ENCODE measurements at places on chromosomes 5 and 9.

DNA sequence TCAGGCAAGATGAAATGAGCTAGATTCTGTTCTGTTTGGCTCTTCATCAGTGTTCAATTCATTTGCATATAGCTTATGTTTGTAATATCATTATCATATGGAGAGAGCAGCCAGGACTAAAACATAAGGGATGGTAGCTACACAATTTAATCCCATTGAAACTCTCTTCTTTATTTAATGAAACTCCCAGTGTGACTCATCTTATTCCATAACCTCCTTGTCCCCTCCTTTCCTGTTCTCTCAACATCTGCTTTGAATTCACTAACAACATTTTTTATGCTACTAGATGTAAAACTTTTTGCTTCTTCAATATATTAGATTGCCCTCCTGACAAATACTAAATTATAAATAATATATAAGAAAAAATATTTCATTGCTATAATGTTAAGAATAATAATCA, 1823.4 kb downstream of the MAT2B start:
- no peaks in the 10 kb centered on the region for H3K36me3 ChIP-seq
- ATAC-seq: no peak
- no peak overlapping the region for H3K4me3 ChIP-seq
- no peaks in the 10 kb centered on the region for H3K4me1 ChIP-seq
- H3K27ac ChIP-seq: no peak overlapping the region

DNA sequence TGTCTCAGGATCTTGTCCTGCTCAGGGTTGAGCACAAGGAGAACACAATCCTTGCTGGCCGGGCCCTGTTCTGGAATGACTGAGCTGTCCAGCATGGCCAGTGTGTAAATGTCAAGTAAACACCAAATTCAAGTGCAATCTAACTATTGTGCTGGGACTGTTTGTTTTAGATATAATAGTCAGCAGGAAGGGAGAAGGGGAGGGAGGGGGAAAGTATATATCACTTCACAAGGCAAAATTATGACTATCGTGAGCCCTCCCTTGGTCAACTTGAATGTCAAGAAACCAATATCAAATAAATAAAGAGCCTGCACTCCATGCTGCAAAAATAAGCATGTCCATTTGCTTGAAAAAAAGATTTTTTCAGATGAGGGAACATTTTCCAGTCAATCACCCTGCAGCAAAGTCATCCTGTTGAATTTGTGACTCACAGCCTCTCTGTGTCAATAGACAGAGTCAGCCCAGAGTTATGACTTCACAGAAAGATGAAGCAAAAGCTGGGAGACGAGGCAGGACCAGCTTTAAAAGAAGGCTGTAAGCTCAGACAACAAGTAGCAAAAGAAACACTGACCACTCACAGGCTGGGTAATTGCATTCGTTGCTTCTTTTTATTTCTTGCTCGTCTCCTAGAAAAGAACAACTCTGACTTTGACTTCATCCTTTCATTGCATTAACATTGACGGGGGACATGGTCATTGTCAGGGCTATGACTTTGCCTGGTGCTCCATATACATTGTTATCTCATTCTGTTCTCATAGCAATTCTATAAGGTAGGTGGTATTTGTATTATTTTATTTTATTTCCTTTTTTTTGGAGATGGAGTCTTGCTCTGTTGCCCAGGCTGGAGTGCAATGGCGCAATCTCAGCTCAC, 15.3 kb upstream of the KLF4 start:
- H3K4me1 ChIP-seq: peaks cover 2% of the 10 kb centered on the region
- ATAC-seq: peak; percentile 88
- H3K36me3 ChIP-seq: no peaks in the 10 kb centered on the region

GRCh38 chr5:8320244-8320643, 451.3 kb downstream of the MTRR start:
- no peak overlapping the region for H3K27ac ChIP-seq
- H3K36me3 ChIP-seq: no peaks in the 10 kb centered on the region
- H3K4me3 ChIP-seq: no peak overlapping the region
- H3K4me1 ChIP-seq: no peaks in the 10 kb centered on the region

GRCh38 chr5:38202741-38203140, 55.6 kb upstream of the EGFLAM start:
- no peaks in the 10 kb centered on the region for H3K4me1 ChIP-seq
- peaks cover 9% of the 10 kb centered on the region for H3K27me3 ChIP-seq
- no peaks in the 10 kb centered on the region for H3K36me3 ChIP-seq
- no peak overlapping the region for H3K27ac ChIP-seq
- H3K4me3 ChIP-seq: no peak overlapping the region

DNA sequence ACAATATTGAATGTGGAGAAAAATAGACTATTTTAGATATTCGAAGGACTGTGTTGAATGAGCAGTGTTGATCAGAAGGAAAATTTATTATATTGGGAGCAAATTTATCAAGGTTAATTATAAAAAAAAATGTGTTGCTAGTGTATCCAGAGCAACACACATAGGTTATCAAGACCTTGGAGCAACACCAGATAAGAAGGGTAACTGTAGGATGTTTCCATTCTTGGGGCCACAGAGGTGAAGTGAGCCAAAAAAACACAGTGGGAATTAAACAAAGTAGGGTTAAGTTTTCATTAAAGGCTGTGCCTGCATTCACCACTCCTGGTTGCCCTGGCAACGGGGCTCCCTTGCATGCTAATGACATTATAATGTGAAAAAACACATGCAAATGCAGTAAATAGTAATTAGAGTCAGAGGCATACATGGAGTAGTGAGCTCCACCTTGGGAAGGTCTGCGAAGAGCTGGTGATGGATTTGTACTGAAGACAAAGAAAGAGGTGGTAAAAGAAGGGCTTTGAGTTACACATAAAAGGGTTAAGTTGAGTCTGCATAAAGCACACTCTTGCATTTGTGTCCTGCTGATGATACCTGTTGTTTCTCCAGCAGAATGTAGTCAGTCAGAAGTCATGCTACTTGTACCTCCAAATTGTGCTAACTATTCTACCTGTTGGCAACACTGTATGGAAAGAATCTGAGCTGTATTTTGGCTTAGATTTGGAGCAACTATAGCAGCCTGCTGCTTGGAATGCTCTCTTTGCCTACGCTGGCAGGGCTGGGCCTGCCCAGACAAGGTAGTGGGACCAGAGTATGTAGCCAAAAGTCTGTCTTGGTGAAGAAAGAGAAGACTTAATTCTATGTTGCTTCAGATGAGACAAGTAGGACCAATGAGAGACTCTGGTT, 59.6 kb downstream of the ATG10 start:
- no peaks in the 10 kb centered on the region for H3K36me3 ChIP-seq
- no peaks in the 10 kb centered on the region for H3K27me3 ChIP-seq
- ATAC-seq: no peak
- H3K27ac ChIP-seq: no peak overlapping the region

GRCh38 chr5:169433221-169433651, 132.3 kb upstream of the SLIT3 start:
- no peaks in the 10 kb centered on the region for H3K36me3 ChIP-seq
- H3K4me1 ChIP-seq: no peaks in the 10 kb centered on the region
- no peak overlapping the region for H3K4me3 ChIP-seq
- ATAC-seq: no peak
- no peaks in the 10 kb centered on the region for H3K27me3 ChIP-seq
- H3K27ac ChIP-seq: no peak overlapping the region

- no peak overlapping the region for H3K4me3 ChIP-seq
- no peaks in the 10 kb centered on the region for H3K4me1 ChIP-seq
- ATAC-seq: no peak
Observed at GRCh38 chr9:88358723-88359122, 29.5 kb upstream of the SPIN1 start.

DNA sequence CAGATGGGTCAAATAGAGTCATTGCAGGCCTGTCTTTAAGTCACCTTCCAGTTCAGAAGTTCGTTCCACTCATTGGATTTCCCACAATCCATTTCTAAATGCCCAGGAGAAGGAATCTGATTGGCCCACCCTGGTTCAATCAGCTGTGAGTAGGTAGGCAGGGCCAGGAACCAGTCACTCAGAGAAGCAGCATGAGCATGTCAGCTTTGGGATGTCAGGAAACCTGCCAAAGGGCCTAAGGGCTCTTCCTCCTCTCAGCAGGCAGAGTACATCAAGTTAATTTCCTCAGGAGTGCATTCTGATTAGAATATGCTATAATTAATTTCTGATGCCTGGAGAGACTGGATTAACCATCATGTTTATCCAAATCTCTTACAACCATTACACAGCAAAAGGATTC, 412.9 kb upstream of the CCNH start:
- H3K27me3 ChIP-seq: no peaks in the 10 kb centered on the region
- no peak overlapping the region for H3K4me3 ChIP-seq
- H3K27ac ChIP-seq: no peak overlapping the region
- H3K4me1 ChIP-seq: no peaks in the 10 kb centered on the region
- no peaks in the 10 kb centered on the region for H3K36me3 ChIP-seq

- H3K36me3 ChIP-seq: no peaks in the 10 kb centered on the region
- peaks cover 28% of the 10 kb centered on the region for H3K27me3 ChIP-seq
- no peaks in the 10 kb centered on the region for H3K4me1 ChIP-seq
- H3K27ac ChIP-seq: no peak overlapping the region
- peak; percentile 46 for ATAC-seq
Observed at GRCh38 chr9:21995666-21996398, 1.2 kb downstream of the CDKN2B-AS1 start.

DNA sequence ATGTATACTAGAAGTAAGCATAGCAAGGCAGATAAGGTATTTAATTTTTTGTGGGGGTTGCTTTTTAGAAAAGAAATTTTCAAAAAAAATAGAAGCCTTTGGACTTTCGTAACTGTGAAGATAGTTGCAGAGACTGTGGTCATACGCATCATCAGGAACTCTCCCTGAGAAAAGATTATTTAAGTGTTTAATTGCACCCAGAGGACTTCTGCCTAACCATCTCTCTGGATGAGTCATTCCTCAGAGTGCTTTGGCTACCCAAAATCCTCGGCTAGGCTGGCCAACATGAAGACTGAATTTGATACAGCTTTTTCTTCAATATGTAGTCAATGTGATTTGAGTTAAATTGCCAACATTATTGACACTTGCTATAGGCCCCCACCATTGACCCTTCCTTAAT, 296.4 kb downstream of the TLR4 start:
- no peak overlapping the region for H3K4me3 ChIP-seq
- no peaks in the 10 kb centered on the region for H3K36me3 ChIP-seq
- H3K4me1 ChIP-seq: no peaks in the 10 kb centered on the region
- no peak overlapping the region for H3K27ac ChIP-seq

GRCh38 chr5:139654464-139654863, 6.3 kb downstream of the CXXC5 start:
- ATAC-seq: no peak
- peaks cover under 1% of the 10 kb centered on the region for H3K4me1 ChIP-seq
- H3K36me3 ChIP-seq: no peaks in the 10 kb centered on the region

- peaks cover 7% of the 10 kb centered on the region for H3K4me1 ChIP-seq
- no peak for ATAC-seq
- H3K27ac ChIP-seq: no peak overlapping the region
Observed at GRCh38 chr5:96198356-96199058, 234.5 kb downstream of the PCSK1 start.

GRCh38 chr5:38208782-38209378, 49.5 kb upstream of the EGFLAM start:
- ATAC-seq: no peak
- H3K4me3 ChIP-seq: no peak overlapping the region
- H3K27ac ChIP-seq: no peak overlapping the region
- no peaks in the 10 kb centered on the region for H3K36me3 ChIP-seq
- no peaks in the 10 kb centered on the region for H3K4me1 ChIP-seq
- H3K27me3 ChIP-seq: peaks cover 9% of the 10 kb centered on the region

- no peak overlapping the region for H3K4me3 ChIP-seq
- H3K27me3 ChIP-seq: no peaks in the 10 kb centered on the region
- peaks cover 79% of the 10 kb centered on the region for H3K36me3 ChIP-seq
- H3K27ac ChIP-seq: no peak overlapping the region
- ATAC-seq: no peak
Observed at GRCh38 chr9:127402401-127403090, 5.6 kb downstream of the SLC2A8 start.

- no peak overlapping the region for H3K4me3 ChIP-seq
- peaks cover 39% of the 10 kb centered on the region for H3K36me3 ChIP-seq
- H3K27ac ChIP-seq: no peak overlapping the region
- no peaks in the 10 kb centered on the region for H3K27me3 ChIP-seq
- H3K4me1 ChIP-seq: peaks cover 34% of the 10 kb centered on the region
- no peak for ATAC-seq
Observed at GRCh38 chr5:7873216-7873615, 4.3 kb downstream of the MTRR start.
